ENCODE measurements at places on chromosomes 6 and 20.

- DNase-seq: no peak
Observed at GRCh38 chr6:90068703-90069523, 174.6 kb downstream of the GJA10 start.

DNA sequence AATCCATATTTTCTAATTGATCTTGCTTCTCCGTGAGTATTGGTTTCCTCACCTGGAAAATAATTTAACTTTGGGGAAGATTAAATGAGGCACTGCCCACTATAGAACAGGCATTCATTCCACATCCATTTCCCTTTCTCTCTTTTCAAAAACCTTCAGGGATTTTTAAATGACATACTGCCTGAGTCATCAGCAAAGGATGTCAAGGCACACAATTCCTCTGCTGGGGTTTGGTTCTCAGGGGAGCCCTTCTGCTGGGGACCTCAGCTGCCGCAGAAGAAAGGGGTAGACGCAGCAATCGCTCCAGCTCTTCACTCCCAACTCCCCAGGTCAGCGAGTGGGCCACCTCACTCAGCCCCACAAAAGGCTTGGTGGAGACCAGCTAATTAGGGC is 90.7 kb upstream of the BACH2 start:
- DNase-seq: no peak

DNA sequence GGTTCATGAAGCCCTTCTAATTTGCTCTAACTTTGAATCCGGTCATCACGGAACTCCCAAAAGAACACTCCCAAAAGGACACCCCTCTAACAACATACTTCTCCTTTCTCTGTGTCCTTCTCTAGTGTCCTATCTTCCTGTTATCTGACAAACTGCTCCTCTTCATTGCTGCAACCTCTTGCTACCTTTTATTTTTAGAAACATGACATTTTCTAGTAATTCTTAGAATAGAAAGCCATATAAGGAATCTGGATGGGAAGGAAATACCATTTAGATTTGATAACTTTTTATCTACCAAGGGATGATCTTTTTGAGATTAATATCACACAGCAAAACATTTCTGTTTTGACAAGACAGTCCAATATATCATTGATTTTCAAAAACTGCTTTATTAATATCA is 63.1 kb downstream of the COL12A1 start:
- DNase-seq: no peak

DNA sequence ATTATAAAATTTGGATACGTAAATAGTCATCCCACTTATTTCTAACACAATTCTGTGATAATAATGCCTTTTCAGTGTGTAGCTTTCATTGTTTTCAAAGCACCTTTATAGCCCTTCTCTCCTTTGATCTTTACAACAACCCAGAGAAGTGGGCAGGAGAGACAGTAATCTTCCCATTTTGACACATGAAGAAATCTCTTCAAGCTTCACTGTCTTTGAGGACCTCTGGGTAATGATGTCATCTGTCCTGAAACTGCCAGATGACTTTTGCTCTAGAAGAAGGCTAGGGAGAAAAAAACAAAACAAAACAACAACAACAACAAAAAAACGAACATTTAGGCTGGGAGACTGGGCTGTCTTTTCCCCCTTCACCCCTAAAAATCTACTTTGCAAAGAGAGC is 203.0 kb downstream of the KCNQ5 start:
- no peak for DNase-seq

DNA sequence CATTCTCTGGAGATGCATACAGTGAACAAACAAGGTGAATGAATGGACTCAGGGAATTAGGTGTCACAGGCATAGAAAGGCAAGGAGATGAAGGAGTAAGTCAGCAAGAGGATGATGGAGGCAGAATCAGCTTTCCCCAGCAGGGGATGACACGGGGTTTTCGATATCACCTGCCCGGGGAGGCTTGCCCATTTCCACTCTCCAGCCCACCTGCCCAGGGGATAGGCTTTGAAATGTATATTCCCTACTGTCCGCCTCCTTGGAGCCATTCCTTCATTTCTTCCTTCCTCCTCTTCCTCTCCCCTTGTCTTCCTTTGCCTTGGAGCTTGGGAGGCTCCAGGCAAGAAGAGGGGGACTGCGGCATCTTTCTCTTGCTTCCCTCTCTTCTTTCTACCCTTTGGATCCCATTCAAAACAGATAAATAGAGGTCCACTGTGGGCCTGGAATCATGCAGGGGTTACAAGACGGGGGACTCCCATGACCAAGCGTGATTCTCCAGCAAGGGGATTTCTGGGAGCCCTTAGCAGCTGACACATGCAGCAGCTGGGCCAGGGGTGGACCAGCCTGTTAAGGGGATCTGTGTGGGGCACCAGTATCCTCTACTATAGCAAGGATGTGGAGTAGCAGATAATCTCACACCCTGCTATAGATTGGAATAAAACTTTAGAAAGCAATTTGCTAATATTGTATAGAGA is 23.5 kb upstream of the RNF24 start:
- no peak for DNase-seq

DNA sequence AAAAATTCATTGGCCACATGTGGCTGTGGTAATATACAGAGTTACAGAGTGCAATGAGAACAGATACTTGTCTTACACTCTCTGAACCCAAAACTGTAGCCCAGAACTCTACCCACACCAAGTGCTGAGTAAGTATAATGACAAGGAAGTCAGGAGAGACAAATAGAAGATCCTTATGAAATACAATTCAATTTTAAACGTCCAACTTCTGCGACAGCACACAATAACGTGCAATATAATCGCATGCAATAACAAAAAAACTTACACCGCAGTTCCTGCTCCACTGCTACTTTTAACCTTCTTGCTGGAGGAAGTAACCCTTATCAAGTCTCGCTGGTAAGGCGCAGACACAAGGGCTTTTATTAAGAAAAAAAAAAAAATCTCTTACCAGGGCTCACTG is 881 bp downstream of the SFT2D1 start:
- no peak for DNase-seq

DNA sequence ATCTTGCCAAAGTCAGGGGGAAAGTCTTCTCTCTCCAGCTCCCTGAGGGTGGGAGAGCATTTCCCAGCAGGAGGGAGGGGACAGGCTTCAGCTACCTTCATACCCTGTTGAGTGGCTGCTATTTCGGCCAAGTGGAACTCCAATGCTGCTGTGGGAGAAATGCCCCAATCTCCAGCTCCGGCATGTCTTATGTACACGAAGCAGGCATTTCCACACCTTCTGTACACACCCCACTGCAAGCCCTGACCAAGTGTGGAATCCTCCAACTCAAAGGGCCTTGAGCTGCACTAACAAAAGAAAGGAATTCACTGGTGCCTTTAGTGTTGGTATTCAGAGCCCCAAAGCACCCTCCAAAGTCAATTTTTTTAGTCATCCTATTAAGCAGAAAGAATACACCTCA is 313.6 kb upstream of the NT5E start:
- DNase-seq: no peak

DNA sequence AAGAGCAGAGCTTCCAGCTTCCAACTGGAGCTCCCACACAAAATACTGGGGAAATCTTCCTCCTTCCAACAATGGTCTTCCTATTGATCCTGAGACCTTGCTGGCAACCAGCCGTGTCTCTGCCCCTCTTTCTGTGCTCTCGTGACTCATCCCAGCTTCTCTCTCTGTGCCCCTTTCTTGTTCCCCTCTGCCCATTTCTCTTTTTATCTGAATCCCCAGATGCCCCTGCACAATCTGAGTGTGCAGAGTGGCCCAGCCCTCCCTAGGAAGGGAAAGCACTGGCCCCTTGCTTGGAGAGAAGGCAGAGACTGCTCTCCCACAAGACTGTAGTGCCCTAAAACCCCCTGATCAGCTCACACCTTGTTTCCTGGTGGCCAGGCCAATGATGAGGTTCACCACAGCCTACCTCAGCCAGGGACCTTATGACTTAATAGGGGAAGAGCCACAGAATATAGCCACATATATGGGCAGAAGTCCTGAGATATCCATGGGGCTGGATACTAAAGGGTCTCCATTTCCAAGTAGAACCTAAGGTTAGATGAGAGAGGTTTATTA is 23.1 kb upstream of the MAS1L start:
- DNase-seq: no peak

- no peak for DNase-seq
Observed at GRCh38 chr6:11404081-11404480, 133.5 kb upstream of the TMEM170B start.

GRCh38 chr6:3438190-3439167 is 18.4 kb downstream of the SLC22A23 start:
- DNase-seq: no peak

GRCh38 chr6:42745083-42745639 is 742 bp downstream of the TBCC start:
- DNase-seq: no peak

DNA sequence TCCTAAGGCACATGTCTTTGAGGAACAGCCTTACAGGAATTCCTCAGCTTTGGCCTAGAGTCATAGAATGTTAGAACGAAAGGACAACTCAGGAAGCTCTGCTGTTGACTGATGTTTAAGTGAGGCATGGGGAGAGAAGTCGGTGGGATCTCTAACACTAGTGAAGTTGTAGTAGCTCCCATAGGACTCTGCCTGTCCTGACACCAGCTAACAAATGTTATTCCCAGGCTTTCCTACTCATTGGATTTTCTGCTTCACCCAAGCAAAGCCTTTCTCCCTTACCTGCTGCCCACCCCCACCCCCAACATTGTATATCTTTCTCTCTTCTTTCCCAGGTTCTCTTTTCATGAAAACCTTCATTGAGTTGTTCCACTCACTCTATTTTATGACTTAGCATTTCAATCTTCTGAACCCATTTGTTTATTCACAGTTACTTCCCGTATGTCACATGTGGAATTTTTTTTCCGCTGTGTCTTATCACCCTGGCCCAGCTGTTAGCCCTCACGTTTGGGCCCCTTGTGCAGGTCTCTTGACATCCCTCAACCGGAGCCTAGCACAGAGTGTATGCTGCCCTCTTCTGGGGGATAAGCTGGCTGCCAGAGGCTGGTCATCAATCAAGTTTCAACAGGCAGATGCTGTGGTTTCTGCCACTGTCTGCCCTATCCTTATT is 39.2 kb upstream of the RNF8 start:
- no peak for DNase-seq

- no peak for DNase-seq
Observed at GRCh38 chr6:16733085-16733484, 28.2 kb downstream of the ATXN1 start.

Data from effector CD8-positive, alpha-beta T cell (primary cell).